ENCODE measurements at places on chromosomes 7 and 10.

DNA sequence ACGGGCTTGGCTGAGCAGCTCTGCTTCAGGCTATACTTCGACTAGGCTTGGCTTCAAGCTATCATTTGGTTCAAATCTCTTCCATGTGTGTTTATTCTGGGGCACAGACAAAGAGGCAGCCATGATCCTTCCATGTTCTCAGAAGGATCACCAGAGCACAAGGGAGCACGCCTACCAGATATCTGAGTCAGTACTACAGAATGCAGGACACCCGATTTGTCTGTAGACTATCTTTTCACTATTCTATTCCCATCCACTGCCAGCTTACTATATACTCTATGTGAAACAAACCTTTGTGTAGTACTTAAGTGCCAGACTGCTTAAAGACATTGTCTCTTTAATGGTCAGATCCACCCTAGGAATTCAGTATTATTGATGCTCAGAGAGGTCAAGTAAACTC is 35.1 kb downstream of the CH25H start:
- no peak for DNase-seq

- DNase-seq, result no peak
Observed at GRCh38 chr7:20222219-20222828, 5.1 kb upstream of the MACC1 start.

GRCh38 chr7:118218413-118219156 is 5.9 kb upstream of the ANKRD7 start:
- DNase-seq, result no peak

DNA sequence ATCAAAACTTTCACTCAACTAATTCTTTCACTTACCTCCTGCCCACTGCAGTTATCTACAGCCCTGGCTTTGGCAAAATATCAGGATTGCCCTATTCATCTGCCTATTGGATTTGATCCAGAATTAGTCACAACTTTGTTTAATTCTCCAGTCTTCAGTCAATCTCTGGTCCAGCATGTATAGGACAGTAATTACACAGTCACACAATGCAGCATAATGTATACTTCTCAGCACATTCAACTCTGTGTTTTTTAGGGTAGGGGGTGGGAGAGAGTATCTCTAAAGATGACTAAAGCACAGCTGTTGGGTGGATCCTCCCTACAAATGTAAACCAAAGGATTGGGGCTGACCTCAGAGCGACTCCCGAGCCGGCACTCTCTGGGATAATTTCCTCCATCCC is 17.7 kb upstream of the NRP1 start:
- peak; percentile 66 for DNase-seq

GRCh38 chr7:136074843-136075242 is 97.7 kb upstream of the MTPN start:
- no peak for DNase-seq

- DNase-seq, result no peak
Observed at GRCh38 chr10:133442191-133442966, 11.4 kb upstream of the SCART1 start.

DNA sequence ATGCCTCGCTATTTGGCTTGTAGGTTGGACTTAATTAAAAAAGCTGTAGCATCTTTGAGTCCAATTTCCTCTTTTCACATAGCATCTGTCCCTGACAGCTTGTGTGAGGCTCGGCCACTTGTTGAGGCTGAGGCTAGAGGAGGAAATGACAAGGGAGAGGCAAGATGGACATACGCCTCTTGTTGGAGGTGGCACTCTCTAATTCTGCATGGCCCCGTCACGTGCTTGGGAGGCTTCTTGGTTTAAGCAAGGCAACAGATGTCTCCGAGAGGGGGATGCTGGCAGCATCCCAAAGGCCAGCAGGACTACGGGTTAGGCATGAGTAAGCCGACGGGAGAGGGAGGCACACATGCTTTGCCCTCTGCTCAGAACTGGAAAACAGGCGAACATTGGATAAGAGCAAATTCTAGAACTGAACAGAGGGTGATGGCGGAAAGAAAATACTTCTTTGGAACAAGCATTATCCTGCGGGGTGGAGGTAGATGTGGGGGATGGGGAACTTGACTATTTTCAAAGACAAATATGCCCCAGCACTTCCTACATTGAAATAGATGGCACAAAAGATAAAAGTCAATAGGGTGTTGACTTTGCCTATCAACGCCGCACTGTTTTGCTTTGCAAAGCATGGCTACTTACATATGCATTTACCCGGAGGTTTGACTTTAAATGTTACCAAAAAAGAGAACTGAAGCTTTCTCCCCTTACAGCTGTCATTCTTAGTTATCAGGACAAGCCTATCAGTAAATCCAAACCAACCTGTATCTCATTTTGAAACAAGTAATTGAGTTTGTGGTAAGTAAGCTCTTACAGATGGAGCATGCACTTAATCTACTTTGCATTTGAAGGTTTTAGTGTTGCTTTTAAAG is 94.8 kb downstream of the CHN2 start:
- DNase-seq, result no peak

DNA sequence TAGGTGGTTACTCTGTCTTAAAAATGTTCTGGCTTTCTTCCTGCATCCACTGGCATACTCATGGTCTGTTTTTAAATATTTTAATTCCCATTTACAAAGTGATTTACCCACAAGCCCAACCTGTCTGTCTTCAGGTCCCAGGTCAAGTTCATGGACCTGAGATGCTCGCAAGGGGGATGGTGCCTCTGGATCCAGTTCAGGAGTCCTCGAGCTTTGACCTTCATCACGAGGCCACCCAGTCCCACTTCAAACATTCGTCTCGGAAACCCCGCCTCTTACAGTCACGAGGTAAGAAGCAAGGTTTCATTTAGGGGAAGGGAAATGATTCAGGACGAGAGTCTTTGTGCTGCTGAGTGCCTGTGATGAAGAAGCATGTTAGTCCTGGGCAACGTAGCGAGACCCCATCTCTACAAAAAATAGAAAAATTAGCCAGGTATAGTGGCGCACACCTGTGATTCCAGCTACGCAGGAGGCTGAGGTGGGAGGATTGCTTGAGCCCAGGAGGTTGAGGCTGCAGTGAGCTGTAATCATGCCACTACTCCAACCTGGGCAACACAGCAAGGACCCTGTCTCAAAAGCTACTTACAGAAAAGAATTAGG is 8.7 kb downstream of the ZKSCAN1 start:
- DNase-seq, result no peak

GRCh38 chr7:11290863-11291262 is 317.2 kb downstream of the PHF14 start:
- DNase-seq, result no peak

DNA sequence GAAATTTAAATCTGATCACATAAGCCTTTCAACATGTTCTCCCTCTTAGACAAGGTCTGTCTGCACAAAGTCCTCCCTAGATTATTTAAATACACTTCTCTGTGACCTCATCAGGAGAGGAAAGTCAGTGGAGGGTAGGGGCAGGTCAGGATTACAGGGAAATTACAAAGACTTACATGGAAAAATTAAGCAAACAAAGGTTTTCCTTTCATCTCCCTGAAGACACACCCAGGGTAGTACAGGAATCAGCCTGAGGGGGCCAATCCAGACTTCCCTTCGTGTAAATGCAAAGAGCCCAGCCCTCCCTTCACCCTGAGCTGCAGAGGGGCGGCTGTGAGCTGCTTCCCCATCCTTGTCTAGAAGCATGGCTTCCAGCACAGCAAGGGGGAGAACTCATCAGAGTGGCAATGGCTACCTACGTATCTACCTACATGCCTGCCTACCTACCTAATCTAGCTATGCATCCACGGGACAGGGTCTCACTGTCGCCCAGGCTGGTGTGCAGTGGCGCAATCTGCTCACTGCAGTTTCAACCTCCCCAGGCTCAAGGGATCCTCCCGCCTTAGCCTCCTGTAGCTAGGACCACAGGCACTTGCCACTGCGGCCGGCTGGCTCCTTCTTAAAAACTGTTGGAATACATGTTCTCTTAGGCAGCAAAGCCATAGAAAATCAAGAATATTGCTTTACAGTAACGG is 33.2 kb downstream of the PITRM1 start:
- DNase-seq, result no peak

GRCh38 chr10:26859241-26860101 is 1.3 kb downstream of the ABI1 start:
- DNase-seq, result peak; percentile 26

DNA sequence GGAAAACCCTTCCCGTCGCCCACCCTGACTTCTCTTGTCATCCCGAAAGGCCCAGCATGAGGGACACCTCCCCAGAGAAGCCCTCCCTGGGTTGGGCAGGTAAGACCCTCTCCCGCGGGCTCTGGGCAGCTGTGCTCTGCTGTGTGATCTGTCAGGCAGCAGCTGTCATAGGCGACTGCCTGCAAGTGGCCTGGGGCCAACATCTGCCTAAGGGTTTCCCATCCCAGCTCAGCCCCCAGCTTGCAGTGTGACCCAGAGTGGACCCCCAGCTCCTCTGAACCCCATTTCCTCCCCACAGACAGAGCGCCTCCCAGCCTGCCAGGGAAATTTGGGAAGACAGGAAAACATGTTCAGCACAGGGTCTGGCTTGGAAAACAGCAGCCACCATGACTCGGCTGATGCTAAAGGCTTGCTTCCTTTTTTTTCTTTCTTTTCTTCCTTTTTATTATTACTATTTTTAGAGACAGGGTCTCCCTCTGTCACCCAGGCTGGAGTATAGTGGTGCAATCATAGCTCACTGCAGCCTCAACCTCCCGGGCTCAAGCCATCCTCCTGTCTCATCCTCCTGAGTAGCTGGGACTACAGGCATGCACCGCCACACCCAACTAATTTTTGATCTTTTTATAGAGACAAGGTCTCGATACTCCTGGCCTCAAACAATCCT is 18.3 kb upstream of the TNRC18 start:
- DNase-seq, result no peak

DNA sequence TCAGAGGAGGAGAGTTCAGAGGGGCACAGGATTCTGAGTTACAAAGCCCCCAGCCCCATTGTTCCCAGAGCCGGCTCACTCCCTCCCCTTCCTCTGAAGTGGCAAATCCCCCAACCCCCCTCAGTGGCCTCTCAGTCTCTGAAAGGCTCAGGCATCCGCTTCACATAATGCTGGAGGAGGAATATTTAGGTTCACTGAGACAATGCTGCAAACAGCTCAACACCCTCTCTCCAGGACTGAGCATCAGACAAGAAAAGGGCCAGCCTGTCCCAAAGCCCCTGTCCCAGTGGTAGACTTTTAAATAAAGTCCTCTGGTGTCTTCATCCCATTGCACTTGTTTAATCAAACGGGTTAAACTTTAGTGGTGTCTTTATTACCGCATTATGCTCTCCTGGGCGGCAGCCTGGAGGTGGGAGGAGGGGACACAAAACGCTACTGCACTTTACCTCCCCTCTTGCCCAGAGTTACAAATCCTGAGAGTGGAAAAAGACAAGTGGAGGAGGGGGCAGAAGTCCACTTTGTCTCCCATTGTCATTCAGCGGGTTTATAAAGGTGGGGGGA is 257.9 kb downstream of the FGFR2 start:
- no peak for DNase-seq

DNA sequence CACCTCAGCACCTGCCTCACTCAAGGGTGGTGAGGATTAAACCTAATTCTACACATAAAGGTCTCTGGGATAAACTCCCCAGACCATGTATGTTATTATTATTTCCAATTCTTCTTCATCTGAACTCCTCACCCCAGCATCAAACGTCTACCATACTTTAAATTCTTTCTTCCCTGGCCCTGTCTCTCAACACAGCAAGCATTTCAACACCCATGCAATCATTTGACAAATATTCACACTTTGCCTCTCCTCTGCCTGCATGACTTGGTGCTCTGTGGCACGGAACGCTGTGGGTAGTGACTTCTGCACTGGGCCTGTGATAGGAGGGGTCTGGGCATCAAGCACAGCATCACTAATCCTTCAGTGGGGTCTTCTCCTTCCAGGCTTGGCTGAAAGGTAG is 490.8 kb downstream of the TNS3 start:
- no peak for DNase-seq

DNA sequence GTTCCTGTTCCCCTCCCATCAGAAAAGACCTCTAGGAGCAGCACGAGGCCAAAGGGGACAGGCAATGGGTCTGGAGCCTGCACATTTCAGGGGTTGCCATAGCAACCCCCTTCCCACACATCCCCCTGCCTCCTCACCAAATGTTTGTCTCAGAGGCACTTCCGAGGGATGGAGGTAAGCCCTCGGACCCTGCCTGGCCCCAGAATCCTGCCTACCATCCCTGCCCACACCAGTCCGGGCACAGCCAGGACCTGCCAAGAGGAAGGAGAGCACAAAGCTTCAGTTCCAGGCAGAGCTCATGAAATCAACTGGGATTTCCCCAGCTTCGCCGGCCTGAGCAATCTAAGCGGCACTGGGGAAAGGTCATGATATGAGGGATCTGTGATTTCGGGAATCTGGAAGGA is 175.0 kb upstream of the PLXNA4 start:
- DNase-seq, result no peak

- no peak for DNase-seq
Observed at GRCh38 chr10:13563481-13564445, 23.0 kb upstream of the PRPF18 start.

GRCh38 chr7:36132012-36132411 is 21.0 kb upstream of the EEPD1 start:
- no peak for DNase-seq

GRCh38 chr10:118470470-118470869 is 125.0 kb downstream of the PRLHR start:
- no peak for DNase-seq

GRCh38 chr7:158000160-158000559 is 587.5 kb downstream of the PTPRN2 start:
- no peak for DNase-seq

GRCh38 chr7:122618585-122619189 is 80.2 kb downstream of the RNF133 start:
- DNase-seq, result no peak

GRCh38 chr7:73984481-73985205 is 43.3 kb upstream of the ELN start:
- no peak for DNase-seq

- DNase-seq, result no peak
Observed at GRCh38 chr10:102785818-102786217, 42.1 kb downstream of the WBP1L start.

Data from RKO (cell line).